CD4-positive, alpha-beta memory T cell (primary cell): ENCODE measurements at places on chromosomes 16 and 17. TPM values are rescaled to one million over a fixed set of nuclear protein-coding genes. Genes with fewer than 3 reads are reported as not detected.

The CENPT gene
- polyA plus RNA-seq, result 18.1 TPM

- DNase-seq, result no peak
Observed at GRCh38 chr16:80971819-80972218, 34.9 kb downstream of the CMC2 start.

DNA sequence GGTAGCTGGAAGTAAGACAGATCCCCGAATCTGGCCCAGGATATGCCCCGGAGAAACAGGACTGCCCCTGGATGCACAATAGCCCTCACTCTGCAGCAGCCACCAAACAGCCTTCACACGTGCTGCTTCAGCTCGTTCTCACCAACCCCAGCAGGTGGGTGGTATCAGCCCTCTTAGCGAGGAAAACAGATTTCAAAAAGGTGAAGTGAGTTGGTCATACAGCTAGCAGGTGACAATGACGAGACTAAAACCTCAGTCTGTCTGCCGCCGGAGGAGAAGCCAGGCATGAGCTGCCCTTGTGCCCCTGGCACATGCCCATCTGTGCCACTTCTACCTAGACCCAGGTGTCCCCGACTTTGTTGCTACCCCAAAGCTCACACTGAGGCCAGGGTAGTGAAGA lies 92.4 kb downstream of the YPEL2 start:
- DNase-seq, result no peak

GRCh38 chr16:19377864-19378263 lies 39.8 kb upstream of the TMC5 start:
- DNase-seq, result no peak

The DGKE gene
- polyA plus RNA-seq, result 4.3 TPM

The ESRP2 gene
- not detected for polyA plus RNA-seq

GRCh38 chr17:63189082-63189481 lies 223.0 kb downstream of the TANC2 start:
- no peak for DNase-seq

- no peak for DNase-seq
Observed at GRCh38 chr17:79888811-79889634, 49.8 kb upstream of the CBX4 start.

GRCh38 chr17:8277317-8277716 lies 11.2 kb upstream of the RANGRF start:
- DNase-seq, result no peak

DNA sequence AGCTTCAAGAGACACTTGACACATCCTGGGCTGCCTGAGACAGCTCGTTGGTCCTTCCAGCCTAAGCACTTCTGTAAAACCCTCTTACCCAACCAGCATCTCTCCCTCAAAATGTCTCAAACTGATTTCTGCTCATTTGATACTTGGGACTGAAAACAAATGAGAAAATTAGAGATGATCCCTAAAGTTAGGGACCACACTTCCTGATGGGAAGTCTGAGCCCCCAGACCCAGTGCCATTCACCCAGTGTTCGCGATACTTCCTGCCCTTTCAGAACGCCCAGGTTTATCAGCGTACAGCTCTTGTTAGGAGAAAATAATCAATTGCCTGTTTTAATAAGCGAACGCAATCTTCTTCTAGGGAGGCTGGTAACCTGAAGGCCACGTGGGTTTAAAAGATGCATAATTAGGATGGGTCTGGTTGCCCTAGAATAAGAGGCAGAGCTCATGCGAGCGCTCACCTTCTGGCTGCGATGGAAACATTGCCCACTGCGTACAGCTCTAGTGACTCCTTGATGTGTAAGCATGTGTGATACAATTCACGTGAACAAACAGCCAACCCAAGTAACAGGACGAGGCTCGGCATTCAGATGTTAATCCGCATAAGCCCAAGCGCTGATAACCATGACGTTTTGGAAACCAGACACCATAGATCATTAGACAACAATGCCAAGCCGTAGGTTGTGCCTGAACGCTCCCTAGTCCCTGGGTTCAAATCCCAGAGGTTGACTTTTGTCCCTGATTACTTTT lies 213.1 kb downstream of the FOXL1 start:
- DNase-seq, result no peak

The CRHR1 gene
- polyA plus RNA-seq, result not detected

The RUSF1 gene
- 16.3 TPM for polyA plus RNA-seq
